Spleen (tissue), 13 donors: ENCODE measurements at places on chromosomes 7 and 10.

DNA sequence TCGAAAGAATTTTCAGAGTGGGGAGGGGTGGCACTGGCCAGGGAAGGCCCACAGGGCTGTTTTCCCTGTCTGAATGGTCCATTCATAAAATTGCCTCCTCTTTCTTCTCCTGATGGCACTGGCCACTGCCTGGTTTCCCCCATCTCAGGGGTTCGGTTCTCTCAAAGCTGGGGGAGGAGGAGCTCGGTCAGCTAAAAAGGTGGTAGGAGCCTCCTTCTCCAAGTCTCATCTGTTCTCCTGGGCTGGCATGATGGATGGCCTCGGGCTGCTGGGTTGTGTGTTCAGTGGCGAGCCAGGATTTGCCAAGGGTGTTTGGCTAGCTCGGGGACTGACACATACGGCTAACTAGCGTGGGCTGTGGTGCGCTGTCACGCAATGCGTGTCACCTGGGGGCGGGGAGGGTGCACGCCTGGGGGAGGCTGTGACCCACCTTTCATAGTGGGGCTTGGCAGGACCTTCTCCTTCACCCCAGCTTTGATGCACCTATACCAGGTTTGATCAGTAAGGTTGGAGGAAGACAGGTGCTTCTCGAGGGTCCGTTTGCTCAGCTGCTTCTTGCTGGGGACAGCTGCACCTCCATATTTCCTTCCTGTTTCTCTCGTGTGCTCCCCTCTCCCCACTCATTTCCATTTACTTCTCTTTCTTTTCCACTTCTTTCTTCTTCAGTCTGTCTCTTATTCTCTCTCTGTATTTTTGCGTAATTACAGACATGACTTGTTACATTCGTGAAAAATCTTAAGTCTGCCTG, 36.3 kb downstream of the RBM20 start:
- no peak for DNase-seq

DNA sequence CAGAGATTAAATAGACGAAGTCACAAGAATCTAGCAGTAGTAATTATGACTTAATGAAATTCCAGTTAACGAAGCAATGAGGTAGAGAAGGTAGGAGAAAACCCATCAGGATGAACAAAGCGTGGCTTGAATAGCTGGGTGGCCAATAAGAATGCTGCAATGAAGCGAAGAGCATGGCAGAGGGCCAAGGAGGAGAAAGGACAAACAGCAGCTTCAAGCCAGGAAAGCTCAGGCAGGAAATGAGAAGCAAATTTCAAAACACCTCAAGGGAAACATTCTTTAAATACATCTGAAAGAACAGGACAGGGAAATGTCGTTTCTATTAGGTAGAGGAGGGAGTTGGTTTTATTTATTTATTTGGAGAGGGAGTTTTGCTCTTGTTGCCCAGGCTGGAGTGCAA, 122.5 kb downstream of the KIAA1217 start:
- DNase-seq: no peak

- no peak for DNase-seq
Measured at GRCh38 chr7:124444696-124445480, 320.7 kb downstream of the GPR37 start.

- no peak for DNase-seq
Measured at GRCh38 chr10:48879451-48879850, 60.2 kb downstream of the LRRC18 start.

DNA sequence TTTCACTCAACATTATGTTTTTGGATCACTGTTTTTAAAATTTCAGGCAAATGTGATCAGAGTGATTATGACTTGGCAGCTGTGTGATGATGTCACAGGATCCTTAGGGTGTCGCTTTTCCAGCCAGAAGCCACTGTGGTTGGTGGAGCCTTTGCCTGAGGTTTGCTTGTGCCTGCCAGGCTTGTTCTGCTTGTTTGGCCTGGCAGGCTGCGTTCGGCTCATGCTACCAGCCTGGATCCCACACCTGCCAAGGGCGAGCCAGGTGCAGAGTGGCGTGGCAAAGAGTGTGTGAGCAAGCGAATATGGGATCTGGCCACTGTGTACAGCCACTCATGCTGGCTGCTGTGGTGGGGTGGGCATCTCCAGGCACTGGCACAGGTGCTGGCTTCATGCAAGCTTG, 55.7 kb downstream of the ADK start:
- no peak for DNase-seq

- DNase-seq: no peak
Measured at GRCh38 chr10:28681291-28681763, 4.0 kb downstream of the BAMBI start.

DNA sequence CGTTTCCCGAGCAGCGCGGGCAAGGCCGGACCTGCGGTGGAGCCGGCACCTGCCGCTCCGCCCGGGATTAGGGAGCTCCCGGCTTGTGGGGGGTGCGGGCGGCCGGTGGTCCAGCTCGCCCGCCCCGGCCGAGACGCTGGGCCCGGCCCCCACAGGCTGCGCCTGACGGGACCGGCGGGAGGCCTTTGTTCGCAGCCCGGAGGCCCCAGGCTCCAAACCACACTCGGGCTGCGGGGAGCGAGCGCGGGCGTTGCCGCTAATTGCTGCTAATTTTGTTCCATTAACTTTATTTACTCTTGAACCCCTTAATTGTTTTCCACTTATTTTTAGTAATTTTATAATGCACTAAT, 9.6 kb downstream of the UNCX start:
- no peak for DNase-seq

- no peak for DNase-seq
Measured at GRCh38 chr10:6025683-6026255, 36.4 kb downstream of the IL2RA start.

DNA sequence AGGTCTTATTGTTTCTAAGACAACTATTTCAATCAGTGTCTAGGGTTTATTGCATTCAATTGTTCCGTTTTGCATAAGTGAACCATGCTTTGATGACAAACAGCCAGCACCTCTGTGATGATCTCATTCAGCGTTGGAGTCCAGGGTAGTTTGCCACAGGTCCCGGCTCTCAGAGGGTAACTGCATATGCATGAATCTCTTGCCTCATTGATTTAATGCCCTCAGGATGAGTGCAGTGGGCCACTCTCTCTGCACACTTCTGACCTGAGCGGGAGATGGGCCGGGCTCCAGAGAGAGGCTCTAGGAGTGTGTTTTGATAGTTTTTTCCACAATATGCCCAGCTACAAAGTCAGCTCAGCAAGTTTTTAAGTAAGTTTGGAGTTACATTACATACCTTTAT, 83.9 kb downstream of the HECW1 start:
- DNase-seq: no peak

GRCh38 chr7:34247468-34247867, 342.1 kb downstream of the BMPER start:
- no peak for DNase-seq

DNA sequence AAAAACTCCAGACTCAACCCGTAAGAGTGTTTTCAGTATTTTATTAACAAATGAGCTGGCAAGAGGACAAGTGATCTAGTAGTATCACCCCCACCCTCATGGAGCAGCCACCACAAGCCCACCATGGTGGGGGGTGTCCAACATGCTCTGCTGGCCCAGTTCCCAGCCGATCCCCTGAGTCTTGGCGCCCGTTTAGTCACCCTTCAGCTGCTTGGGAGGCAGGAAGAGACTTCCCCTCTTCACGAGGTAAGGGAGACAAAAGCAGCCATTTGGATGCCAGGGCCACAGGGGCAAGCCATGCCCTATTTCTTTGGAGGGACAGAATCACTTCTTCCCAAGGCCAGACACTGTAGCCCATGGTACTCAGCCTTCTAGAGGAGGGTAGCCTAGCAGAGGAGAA, 54.1 kb downstream of the NOD1 start:
- DNase-seq: no peak

GRCh38 chr7:67858931-67859330, 862.3 kb downstream of the TYW1 start:
- no peak for DNase-seq

- no peak for DNase-seq
Measured at GRCh38 chr7:101593556-101593955, 35.5 kb downstream of the MYL10 start.

- DNase-seq: no peak
Measured at GRCh38 chr10:103111031-103111917, 81.8 kb downstream of the NT5C2 start.

DNA sequence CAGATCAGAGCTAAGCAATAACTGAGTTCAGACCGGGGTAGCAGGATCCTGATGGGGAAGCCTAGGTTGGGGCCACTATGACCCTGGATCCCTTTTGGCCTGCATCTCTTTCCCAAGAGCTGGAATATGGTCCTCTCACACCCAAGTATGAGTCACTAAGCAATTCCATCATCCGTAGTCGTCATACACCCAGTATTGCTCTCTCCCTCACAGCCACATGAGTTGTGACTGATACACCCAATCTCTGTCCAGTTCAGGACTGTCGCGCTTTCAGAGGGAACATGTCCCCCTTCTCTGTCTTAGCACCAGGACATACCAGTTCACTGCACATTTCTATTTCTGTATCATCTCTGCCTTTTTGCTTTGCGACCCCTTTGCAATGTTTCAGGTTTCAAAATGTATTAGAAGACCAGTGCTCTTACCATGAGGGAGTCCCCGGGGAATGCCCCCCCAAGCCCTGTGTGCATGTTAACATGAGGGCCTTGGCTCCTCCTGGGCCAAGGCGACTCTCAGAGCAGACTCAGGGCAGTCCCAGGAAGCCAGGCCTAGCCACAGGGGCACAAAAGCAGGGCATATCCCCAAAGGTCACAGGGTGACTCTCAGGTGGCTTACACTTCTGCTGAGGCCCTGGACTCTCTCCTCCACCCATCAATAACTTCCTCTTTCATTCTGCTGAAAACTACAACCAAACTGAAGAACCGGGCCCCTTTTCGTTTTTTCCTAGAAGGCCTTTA, 75.3 kb upstream of the SAMD8 start:
- DNase-seq: no peak

GRCh38 chr7:129644634-129645230, 33.2 kb downstream of the NRF1 start:
- no peak for DNase-seq

DNA sequence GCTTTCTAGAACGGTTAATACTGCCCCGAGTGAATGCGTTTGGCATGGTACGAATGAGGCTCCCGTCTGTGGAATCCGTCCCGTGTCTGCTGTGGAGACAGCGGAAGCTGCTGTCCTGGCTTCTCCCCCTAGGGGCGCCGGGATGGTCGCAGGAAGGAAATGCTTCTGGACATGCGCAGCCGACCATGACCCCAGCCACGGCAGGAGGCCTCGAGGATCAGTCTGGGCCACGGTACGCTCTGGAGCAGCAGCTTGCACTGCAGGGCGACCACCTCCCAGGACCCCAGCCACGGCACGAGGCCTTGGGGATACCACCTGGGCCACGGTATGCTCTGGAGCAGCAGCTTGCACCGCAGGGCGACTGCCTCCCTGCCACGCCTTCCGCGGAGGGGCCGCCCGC, 107.9 kb downstream of the CYTH3 start:
- no peak for DNase-seq

DNA sequence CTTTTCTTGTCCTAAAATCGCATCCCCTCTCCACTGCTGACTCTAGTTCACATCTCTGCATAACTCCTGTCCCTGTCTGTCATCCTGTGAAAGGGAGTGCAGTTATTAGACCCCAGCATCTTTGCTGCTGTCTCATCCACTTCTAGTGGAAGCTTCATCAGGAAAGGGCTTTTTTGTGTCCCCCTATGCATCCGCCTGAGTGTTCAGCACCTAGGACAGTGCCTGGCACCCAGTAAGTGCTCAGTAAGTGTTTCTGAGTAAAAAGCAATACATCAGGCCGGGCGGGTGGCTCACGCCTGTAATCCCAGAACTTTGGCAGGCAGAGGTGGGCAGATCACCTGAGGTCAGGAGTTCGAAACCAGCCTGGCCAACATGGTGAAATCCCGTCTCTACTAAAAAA, 211.8 kb upstream of the FOXK1 start:
- DNase-seq: no peak

DNA sequence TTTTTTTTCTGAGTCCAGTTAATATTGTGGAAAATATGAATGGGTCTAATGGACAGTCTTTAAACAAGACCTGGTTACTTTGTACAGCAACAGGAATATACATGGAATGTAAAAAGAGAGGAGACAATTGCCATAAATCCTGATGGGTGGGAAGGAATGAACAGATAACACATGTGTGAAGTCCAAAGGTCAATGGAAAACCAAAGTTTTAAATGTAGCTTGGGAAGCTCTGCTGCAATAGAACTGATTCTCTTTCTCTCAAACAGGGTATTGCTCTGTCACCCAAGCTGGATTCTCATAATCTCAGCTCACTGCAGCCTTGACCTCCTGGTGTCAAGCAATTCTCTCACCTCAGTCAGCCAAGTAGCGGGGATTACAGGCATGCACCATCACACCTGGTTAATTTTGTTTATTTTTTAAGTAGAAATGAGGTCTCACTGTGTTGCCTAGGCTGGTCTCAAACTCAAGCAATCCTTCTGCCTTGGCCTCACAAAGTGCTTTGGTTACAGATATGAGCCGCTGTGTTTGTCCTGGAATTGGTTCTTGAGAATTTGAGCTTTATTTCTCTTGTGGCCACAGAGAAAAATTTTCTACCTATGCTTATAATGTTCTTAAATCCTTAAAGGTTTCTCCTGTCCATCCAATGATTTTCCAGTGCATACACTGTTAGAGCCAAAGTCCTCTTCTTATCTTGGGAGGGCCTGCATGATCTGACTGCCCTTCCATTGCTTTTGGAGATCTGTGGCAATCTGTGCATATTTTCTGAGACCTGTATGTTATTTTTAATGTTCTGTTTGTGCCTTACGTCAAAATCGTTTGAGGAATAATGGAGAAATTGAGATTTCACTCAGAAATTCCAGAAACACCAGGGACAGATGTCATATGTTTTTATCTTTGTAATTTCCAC, 30.7 kb upstream of the ZNF92 start:
- DNase-seq: no peak

DNA sequence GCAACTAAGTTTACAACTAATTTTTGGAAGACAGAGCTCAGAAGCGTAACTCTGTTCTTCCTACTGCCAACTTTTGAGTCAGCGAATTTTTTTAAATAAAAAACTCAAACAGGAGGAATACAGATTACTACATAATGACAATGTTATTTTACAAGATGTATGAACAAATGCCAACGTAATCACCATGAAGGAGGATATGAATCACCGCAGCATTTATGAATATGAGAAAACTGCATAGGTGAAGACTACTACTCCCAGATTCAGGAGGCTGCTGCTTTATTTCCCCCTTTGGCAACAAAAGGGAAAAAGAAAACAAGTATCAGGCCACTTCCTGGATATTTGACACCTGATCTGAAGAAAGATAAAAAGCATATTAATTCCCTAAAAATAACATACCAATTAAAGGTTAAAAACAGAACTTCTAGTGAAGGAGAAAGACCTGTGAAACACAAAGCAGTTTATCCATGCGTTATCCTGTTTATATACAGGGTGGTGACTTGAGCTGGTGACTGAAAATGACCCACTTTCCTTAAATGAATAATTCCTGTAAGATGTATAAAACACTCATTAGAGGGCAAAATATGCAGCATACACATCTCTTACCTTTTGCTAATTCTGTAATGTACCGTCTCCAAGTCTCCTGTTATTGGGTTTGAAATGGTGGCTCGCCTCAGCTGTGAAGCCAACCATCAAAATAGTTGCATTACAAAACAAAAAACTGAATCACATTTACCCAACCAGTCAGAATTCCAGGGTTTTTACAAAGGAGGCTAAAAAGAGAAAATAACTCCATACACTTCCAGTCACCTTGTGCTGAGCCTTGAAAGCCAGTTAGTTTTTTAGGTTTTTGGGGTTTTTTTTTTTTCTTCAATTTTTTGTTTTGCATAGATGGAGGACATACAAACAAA, 52.0 kb downstream of the P4HA1 start:
- no peak for DNase-seq

GRCh38 chr7:67652937-67653336, 656.3 kb downstream of the TYW1 start:
- no peak for DNase-seq

GRCh38 chr7:133290041-133290440, 37.2 kb downstream of the EXOC4 start:
- DNase-seq: no peak
